ENCODE measurements at places on chromosomes 7 and 10.

GRCh38 chr10:49834201-49834600 lies 72.1 kb upstream of the OGDHL start:
- DNase-seq: no peak

- no peak for DNase-seq
Measured at GRCh38 chr7:149606826-149607225, 109.2 kb upstream of the ZNF746 start.

GRCh38 chr10:119597405-119598186 lies 832 bp upstream of the TIAL1 start:
- no peak for DNase-seq

- no peak for DNase-seq
Measured at GRCh38 chr7:26958834-26959233, 94.4 kb upstream of the SKAP2 start.

DNA sequence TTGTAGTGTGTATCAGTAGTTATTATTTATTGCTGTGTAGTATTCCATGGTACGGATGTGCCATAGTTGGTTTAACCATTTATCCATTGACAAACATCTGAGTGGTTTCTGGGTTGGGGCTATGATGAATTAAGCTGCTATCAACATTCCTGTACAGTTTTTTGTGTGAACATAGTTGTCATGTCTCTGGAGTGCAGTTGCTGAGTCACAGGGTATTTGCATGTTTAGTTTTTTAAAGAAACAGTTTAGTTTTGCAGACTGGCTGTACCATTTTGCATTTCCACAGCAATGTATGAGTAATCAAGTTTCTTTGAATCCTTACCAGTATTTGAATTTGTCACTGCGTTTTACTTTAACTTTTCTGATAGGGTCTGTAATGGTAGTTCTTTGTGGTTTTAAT lies 516.7 kb upstream of the CELF2 start:
- DNase-seq: no peak

- DNase-seq: no peak
Measured at GRCh38 chr7:2049782-2050510, 182.8 kb downstream of the MAD1L1 start.

GRCh38 chr7:17689361-17689902 lies 250.9 kb downstream of the SNX13 start:
- DNase-seq: no peak

DNA sequence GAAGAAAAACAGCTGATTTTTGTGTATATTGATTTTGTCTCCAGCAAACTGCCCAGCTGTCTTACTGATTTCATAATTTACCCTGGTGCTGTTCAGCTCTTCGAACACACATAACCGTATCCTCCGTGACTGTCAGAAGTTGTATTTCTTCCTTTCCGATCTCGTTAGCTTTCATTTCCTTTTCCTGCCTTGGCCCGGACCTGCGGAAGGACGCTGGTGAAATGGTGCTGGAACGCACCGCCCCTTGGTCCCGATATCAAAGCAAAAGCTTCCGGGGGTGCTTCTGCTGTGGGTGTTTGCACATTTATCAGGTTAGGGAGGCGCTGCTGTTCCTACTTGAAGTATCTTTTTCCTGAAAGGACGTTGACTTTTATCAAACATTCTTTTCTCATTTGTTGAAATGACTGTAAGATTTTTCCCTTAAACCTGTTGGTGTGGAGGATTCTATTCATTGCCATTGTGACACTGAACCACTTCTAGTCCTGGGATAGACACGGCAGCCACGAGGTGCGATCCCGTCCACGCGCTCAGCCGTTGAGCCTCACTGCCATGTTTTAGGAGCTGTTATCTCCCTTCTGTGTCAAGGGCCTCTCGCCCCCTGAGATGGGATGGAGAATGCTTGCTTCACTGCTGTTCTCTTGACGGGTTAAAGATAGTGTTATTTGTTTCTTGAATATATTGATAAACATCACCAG lies 72.6 kb downstream of the FOXL3 start:
- no peak for DNase-seq

GRCh38 chr10:5930272-5930671 lies 40.2 kb downstream of the FBH1 start:
- DNase-seq: no peak

- DNase-seq: no peak
Measured at GRCh38 chr7:618539-619367, 99.1 kb upstream of the PDGFA start.

DNA sequence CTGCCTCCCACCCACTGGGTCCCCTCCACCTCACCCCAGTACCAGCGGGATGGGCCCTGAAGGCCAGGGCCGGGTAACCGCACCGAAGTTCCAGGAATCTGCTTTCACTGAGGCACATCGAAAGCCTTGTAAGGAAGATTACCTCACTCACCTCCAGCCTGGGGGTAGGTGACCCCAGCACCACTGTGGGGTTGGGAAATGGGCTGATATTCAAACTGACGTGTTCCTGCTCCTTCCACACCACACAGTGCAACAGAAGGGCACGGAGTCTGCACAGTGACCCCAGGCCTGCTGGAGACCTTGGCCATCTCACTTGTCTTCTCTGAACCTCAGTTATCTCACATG lies 29.8 kb downstream of the NPS start:
- DNase-seq: no peak

DNA sequence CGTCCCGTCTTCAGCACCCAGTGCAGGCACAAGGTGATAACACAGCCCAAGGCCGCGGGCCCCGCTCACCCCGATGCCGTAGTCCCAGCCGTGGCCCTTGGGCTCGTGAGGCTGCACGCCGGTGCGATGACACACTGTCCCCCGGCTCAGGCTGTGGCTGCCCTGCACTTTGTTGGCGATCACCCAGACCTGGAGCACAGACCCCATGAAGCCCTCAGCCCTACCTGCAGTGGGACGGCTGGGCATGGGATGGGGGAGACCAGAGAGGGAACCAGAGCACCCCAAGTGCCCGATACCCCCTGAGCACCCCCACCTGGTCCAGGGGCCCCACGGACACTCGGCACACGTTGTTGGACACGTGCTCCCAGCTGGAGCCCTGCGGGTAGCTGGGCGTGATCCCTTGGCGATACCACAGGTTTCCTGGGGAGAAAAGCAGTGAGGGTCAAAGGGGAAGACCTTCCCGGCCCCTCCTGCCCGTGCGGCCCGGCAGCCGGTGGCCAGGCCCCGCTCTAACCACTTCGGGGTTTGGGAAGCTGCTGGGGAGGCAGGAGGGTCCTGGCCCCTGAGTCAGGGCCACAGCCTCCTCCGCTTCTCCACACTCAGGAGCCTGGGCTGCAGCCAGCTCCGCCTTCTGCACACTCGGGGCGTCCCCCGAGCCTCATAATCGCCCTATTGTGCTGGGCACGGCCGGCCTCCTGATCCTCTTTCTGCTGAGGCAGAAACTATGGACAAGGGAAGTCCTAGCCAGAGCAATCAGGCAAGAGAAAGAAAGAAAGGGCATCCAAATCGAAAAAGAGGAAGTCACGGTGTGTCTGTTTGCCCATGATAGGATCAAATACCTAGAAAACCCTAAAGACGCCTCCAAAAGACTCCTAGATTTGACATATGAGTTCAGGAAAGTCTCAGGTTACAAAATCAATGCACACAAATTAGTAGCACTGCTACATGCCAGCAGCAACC lies 6.7 kb downstream of the BHLHA15 start:
- DNase-seq: no peak

GRCh38 chr10:2340831-2341647 lies 603.7 kb upstream of the ADARB2 start:
- no peak for DNase-seq

- DNase-seq: no peak
Measured at GRCh38 chr10:107418085-107418806, 253.7 kb upstream of the SORCS1 start.

DNA sequence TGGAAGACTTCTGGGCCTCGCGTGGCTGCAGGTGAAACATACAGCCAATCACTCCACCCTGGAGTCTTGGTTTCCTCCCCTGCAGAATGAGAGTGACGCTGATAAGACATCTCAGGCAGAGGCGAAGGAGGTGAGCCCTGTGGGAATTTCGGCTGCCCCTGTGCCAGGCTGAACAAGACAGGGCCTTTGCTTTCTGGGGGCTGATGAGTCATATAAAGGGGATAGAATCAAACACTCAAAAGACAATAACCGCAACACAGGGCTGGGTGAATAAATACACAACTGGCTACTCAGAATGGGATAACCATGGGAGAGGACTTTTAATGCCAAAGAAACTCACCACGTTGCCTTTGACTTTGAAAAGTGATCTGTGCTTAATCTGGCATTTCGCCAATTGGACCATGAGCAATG lies 143.8 kb downstream of the KCNMA1 start:
- DNase-seq: no peak

- no peak for DNase-seq
Measured at GRCh38 chr10:19915816-19916215, 99.6 kb downstream of the PLXDC2 start.

- no peak for DNase-seq
Measured at GRCh38 chr7:94276795-94277194, 117.9 kb upstream of the COL1A2 start.

GRCh38 chr10:86712317-86712707 lies 44.0 kb downstream of the LDB3 start:
- DNase-seq: no peak

DNA sequence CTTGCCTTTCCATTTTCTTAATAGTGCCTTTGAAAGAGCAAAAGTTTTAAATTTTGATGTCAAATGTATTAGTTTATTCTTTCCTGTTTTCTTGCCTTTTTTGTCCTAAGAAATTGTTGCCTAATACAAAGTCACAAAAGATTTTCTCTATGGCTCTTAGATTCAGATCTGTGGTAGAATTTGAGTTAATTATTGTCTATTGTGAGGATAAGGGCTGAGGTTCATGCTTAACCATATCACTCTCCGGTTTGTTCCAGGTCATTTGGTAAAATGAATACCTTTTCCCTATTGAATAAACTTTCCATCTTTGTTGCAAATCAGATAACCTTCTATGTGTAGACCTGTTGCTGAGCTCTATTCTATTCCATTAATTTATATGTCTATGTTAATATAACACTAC lies 96.0 kb downstream of the NOD1 start:
- no peak for DNase-seq

- no peak for DNase-seq
Measured at GRCh38 chr7:42692621-42693020, 219.2 kb downstream of the C7orf25 start.

GRCh38 chr7:92769394-92769699 lies 67.0 kb downstream of the CDK6 start:
- no peak for DNase-seq

GRCh38 chr10:133537546-133538545 lies 10.7 kb downstream of the CYP2E1 start:
- DNase-seq: no peak

GRCh38 chr10:7890781-7891180 lies 72.5 kb downstream of the TAF3 start:
- no peak for DNase-seq

GRCh38 chr7:30036220-30036619 lies 8.0 kb downstream of the PLEKHA8 start:
- no peak for DNase-seq

DNA sequence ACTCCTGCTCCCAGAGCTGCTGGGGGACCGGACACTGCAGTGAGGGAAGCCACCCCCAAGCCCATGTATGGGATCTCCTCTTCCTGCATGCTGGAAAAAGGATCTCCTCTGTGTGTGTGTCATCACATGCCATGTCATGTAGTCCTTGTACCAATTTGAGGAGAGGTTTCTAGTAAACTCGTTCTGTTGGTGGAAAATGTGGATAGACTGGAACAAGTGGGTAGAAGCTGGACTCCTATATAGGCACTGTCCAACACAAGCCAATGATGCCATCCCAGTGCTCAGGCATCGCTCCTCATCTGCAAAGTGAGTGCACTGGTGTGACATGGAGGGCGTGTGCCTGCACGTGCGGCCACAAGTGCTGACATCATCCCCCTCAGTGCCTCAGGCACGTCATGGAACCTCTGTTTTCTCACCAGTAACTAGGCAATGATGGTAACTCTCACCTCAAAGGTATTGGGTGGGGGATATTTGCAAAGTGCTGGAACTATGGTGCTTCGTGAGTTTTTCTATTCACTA lies 19.3 kb downstream of the MYO1G start:
- DNase-seq: no peak

GRCh38 chr10:103792547-103792946 lies 62.8 kb downstream of the SH3PXD2A start:
- no peak for DNase-seq

DNA sequence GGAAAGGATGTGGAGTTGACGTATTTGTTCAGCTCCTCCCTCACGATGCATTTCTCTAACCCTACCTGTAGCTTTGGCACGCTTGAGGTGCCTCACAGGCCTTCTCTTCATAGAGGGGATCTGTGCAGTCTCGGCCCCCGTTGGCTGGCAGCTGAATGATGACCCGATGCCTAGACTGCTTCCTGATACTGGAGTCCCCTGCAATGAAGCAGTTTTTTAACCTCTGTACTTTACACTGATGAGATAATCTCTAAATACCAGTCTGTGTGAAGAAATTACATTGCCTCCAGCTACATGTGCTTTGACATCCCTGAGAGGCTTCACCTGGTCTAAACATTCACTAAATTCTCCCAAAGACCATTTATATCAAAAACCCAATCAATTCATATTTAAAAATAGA lies 370.1 kb downstream of the THSD7A start:
- no peak for DNase-seq

- no peak for DNase-seq
Measured at GRCh38 chr7:47501406-47501805, 80.5 kb downstream of the TNS3 start.

DNA sequence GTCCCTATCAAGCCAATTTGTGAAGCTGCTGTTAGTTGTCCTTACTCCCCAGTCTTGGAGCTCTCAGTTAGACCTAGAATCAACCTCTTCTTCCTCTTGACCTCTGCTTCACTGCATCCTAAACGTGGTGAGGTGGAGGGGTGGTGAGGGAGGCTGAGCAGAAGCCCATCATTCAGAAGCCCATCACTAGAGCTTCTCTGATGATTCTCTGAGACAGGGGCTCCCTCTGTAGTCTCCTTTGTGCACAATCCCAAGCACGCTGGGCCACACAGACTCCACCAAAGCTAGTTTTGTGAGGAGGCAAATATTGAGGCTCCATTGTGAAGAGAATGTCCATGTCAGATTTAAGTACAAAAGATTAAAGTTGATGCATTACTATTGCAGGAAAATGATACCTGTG lies 163.8 kb upstream of the PRSS1 start:
- no peak for DNase-seq

GRCh38 chr7:1481300-1481699 lies 22.0 kb upstream of the MICALL2 start:
- DNase-seq: no peak

GRCh38 chr7:1494447-1494846 lies 9.7 kb downstream of the INTS1 start:
- DNase-seq: no peak

DNA sequence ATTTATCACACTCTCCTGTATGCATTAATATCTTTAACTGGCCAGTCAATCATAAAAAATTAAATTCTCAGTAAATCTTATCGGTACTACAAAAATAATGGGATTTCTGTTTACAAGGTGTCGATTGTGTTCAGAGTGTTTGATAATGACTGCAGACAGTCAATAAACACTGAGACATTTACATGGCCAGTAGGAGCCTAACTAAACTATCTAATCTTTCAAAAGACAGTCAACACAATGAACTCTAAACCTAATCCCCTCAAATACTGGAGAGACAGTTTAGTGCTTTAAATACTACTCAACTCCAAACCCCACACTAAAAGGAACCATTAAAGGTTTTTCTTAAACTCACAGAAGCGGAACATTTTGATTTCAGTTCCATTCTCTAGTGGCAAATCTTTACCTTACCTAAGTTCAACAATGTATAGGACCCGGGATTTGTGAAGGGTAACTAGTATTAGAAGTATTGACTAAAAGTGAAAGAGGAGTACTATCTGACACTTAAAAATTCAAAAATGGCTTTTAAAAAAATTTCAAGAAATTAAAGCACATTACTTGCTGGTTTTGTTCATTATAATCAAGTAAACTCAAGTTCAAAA lies 37.3 kb upstream of the EXOC6 start:
- DNase-seq: no peak
